ENCODE measurements at places on chromosomes 3 and 15. TPM values are rescaled to one million over a fixed set of nuclear protein-coding genes. Genes with fewer than 3 reads are reported as not detected.

- no peak overlapping the region for H3K27ac ChIP-seq
- H3K4me3 ChIP-seq, result no peak overlapping the region
- no peaks in the 10 kb centered on the region for H3K36me3 ChIP-seq
- no peaks in the 10 kb centered on the region for H3K4me1 ChIP-seq
- DNase-seq, result no peak
Observed at GRCh38 chr3:171184372-171184771, 157.9 kb upstream of the SLC2A2 start.

DNA sequence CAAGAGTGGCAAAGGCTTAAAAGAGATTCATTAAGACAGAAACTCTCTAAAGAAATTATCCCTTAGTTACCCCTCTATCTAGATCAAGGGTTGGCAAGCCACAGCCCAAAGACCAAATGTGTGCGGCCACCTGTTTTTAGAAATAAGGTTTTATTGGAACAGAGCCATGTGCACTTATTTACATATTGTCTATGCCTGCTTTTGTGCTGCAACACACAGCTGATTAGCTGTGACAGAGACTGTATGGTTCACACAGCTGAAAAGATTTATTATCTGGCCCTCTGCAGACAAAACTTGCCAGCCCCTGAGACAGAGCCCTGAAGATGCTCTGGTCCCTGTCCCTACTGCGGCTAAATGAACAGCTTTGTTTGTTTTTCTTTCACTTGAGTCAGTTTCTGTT lies 88.1 kb downstream of the ADAMTS9 start:
- H3K4me3 ChIP-seq, result no peak overlapping the region
- DNase-seq, result no peak
- H3K4me1 ChIP-seq, result no peaks in the 10 kb centered on the region

- no peaks in the 10 kb centered on the region for H3K4me1 ChIP-seq
- no peaks in the 10 kb centered on the region for H3K27me3 ChIP-seq
- no peak overlapping the region for H3K27ac ChIP-seq
- DNase-seq, result no peak
- H3K4me3 ChIP-seq, result no peak overlapping the region
Observed at GRCh38 chr3:30855400-30856292, 38.8 kb downstream of the GADL1 start.

DNA sequence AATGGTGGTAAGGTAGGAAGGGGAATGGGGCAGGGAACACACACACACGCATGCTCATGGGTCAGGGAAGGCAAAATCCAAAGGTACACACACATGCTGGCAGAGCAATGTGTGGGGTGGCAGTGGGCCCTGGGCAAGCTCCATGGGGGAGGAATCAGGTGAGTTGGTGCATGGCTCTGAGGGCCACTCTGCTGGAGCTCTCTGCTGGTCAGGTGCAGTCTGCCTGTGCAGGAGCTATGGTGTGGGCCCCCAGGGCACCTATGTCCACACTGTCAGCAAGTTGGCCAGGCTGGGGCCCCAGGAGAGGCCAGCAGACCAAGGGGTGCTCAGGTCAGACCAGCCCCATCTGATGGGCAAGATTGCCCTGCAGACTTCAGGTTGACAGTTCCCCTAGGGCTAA lies 90.1 kb upstream of the GAP43 start:
- H3K4me3 ChIP-seq, result no peak overlapping the region
- no peaks in the 10 kb centered on the region for H3K36me3 ChIP-seq
- no peak for DNase-seq
- H3K27me3 ChIP-seq, result no peaks in the 10 kb centered on the region
- H3K27ac ChIP-seq, result no peak overlapping the region
- H3K4me1 ChIP-seq, result no peaks in the 10 kb centered on the region

DNA sequence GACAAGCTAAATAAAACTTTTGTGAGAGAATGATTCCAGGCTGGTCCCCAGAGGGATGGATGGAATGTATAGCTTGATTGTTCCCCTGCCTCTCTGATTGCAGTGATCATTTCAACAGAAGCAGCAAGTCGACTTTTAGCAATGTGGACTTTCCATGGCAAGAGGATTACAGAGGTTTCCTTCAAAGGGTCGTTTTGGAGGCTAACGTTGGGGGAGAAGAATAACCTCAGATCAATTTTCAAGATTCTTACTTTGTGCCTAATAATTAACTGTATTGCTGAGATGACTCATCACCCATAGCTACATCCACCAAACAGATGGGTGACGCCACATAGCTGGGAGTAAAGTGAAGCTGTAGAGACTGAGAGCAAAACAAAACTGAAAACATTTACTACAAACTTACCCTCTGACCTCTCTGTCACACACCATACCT lies 79.9 kb downstream of the GTPBP8 start:
- peaks cover 6% of the 10 kb centered on the region for H3K4me1 ChIP-seq
- no peaks in the 10 kb centered on the region for H3K27me3 ChIP-seq
- H3K4me3 ChIP-seq, result no peak overlapping the region

DNA sequence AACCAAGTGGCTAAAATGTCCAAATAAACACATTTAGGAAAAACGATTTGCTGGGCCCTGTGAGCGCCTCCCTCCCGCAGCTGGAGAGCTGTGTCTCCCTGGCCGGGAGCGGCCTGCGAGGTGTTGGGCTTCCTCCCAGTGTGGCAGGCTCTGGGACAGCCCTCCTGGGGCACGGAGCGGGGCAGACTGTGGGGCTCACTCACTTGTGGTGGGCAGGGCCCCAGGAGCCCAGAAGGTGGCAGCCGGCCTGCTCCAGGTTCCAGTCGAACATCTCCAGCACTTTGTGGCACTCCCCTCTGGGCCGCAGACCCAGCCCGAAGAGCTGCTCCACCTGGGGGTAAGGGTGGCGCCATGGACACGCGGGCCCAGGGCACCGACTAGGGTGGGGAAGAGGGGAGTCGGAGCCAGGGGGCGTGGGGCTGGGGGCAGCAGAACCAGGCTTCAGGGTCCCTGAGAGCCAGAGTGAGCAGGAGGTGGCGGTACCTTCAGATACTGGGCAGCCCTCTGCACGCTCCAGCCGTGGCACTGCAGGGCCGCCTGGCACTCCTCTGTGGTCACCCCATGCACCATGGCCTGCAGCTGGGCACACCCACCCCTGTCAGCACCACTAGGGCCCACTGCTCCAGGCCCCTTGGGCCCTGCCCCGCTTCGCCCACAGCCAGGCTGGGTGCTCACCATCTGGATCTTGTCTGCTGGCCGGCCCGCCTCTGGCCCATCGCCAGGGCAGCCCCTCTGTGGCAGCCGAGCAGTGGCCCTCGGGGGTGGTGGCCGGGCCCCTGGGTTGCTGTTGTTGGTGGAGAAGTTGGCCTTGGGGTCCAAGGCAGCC lies 41.5 kb downstream of the TNK2 start:
- no peak for DNase-seq
- H3K4me3 ChIP-seq, result no peak overlapping the region
- H3K27me3 ChIP-seq, result no peaks in the 10 kb centered on the region
- H3K4me1 ChIP-seq, result peaks cover 4% of the 10 kb centered on the region

GRCh38 chr3:70180664-70181063 lies 131.8 kb downstream of the MDFIC2 start:
- no peaks in the 10 kb centered on the region for H3K4me1 ChIP-seq
- no peaks in the 10 kb centered on the region for H3K27me3 ChIP-seq
- no peak for DNase-seq
- no peaks in the 10 kb centered on the region for H3K36me3 ChIP-seq
- H3K27ac ChIP-seq, result no peak overlapping the region
- H3K4me3 ChIP-seq, result no peak overlapping the region

Gene CDCP1
- 196 TPM for total RNA-seq

Gene KBTBD13
- not detected for total RNA-seq

Gene SLC12A1
- total RNA-seq, result not detected

Gene FRG2C
- total RNA-seq, result not detected
